Neuronal stem cell (in vitro differentiated cells): ENCODE measurements at places on chromosomes 1 and 21.

- no peak for DNase-seq
Observed at GRCh38 chr1:72060466-72061245, 221.7 kb downstream of the NEGR1 start.

DNA sequence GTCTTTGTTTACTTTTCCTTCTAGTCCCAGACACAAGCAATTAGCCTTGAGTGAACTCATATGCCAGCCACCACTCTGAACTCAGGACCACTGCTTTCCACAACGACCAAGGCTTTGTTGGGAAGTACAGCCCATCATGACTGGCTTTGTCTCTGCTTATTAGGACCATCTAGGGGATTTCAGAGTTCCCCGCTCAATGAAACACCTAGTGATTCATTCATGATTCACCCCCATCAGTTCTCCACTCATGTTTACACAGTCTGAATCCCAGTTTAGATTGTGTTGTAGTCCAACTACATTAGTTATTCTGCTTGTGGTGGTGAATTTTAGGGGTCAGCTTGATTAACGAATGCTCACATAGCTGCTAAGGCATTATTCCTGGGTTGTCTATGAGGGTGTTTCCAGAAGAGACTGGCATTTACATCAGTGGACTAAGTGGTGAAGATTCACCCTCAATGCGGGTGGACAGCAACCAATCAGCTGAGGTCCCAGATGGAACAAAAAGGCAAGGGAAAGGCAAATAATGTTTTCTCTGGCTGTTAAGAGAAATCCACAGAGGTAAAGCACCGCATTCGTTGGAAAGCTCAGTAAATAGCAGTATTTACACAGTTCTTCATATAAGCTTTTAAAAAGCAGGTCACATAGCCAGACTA lies 122.7 kb downstream of the RGS21 start:
- no peak for DNase-seq

DNA sequence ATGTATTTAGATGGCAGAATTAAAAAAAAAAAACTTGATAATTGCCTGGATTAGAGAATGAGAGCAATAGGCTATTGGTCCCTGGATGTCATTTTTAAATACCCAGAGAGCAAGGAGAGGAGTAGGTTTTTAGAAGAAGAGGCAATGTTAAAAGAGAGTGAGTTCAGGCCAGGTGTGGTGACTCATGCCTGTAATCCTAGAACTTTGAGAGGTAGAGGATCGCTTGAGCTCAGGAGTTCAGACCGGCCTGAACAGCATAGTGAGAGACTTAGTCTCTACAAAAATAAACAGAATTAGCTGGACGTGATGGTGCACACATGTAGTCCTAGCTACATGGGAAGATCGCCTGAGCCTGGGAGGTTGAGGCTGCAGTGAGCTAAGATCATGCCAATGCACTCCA lies 15.9 kb upstream of the MUTYH start:
- no peak for DNase-seq

- no peak for DNase-seq
Observed at GRCh38 chr1:197920067-197920396, 2.9 kb downstream of the LHX9 start.

DNA sequence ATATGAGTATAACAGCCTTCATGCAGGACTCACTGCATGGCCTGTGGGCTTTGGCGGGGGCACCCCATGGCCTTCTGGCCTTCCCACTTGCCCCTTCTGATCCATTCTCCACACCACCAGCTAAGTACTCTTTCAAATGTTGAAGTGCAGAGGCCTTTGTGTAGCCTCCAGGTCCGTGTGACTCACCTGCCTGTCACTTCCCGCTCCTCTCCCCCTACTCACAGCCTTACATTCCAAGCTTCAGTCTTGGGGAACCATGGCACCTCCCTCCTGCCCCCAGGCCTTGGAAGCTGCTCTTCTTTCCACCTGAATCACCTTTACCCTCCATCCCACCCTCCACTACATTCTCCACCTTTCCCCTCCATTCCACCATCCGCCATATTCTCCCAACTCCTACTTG lies 69.6 kb downstream of the PGM1 start:
- no peak for DNase-seq
